ENCODE measurements at places on chromosomes 7 and 10.

DNA sequence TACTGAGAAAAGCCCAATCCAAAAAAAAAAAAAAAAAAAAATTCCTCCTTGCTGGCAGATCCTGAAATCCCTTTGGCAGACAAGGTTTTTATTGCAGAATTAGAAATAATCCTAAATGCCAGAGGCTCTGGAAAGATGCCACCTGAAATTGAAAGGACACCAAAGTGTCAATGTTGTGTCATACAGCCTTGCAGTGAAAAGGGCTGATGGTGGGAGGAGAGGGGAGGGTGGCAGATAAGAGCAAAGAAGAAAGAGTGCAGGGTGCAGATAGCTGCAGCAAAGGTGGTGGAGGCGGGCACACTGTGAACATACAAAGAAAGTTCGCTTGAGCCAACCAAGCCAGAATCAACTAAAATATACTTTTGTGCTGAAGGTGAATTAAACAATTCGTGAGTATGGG, 8.2 kb upstream of the OPTN start:
- no peak for DNase-seq

- DNase-seq = no peak
Measured at GRCh38 chr10:7011994-7012393, 398.8 kb downstream of the SFMBT2 start.

DNA sequence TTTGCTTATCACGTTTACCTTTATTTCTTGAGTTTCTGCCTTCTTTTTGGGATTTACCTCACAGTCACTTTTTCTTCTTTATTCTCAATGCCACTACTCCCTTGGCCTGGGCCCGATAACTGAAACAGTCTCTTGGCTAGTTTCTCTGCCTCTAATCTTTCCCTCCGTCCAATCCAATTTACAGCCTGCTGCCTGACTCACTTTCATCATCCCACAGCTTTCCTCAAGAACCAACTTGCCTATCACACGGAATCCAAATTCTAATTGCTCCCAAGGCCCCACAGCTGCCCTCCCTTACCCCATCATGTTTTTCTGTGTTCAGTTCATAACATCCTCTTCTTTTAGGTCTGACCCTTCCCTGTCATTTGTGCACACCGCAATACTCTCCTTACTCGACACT, 121.4 kb downstream of the HIPK2 start:
- DNase-seq = no peak

DNA sequence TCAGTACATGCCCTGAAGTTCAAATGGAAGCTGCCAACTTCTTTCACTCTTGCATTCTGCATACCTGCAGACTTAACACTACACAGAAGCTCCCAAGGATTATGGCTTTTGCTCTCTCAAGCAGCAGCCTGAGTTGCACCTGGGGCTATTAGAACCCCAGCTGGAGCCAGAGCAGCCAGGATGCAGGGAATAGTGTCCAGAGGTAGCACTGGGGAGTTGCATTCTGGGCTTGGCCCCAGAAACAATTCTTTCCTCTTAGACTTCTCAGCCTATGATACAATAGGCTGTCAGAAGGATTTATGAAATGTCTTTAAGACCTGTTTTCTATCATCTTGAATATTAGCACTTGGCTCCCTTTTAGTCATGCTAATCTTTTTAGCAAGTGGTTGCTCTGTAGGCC, 886.7 kb upstream of the GHITM start:
- DNase-seq = no peak

GRCh38 chr10:130762491-130762890, 549.0 kb downstream of the TCERG1L start:
- no peak for DNase-seq

- peak; percentile 92 for DNase-seq
Measured at GRCh38 chr10:104337985-104338735, at the start of gene ITPRIP. TSS of gene ITPRIP (minus strand) at chr10:104338465. CDS start at chr10:104316051, 22,414 bp downstream.

DNA sequence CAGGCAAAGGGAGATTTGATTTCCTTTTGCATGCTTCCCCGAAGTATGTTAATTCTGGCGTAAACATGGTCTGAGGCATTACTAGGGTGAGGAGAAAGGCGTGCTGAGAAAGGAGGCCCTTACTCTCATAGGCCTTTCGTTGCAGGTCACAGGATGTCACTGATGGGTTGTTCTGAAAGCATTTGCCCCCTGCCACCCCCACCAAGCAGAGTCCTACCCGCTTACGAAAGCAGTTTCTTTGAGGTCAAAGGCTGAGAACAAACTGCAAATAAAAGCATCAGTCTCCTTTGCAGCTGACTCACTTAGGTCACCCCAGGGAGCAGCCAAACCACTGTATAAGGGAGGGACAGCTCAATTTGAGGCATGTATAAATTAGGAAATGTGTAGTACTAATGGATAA, 57.1 kb downstream of the BPGM start:
- no peak for DNase-seq

DNA sequence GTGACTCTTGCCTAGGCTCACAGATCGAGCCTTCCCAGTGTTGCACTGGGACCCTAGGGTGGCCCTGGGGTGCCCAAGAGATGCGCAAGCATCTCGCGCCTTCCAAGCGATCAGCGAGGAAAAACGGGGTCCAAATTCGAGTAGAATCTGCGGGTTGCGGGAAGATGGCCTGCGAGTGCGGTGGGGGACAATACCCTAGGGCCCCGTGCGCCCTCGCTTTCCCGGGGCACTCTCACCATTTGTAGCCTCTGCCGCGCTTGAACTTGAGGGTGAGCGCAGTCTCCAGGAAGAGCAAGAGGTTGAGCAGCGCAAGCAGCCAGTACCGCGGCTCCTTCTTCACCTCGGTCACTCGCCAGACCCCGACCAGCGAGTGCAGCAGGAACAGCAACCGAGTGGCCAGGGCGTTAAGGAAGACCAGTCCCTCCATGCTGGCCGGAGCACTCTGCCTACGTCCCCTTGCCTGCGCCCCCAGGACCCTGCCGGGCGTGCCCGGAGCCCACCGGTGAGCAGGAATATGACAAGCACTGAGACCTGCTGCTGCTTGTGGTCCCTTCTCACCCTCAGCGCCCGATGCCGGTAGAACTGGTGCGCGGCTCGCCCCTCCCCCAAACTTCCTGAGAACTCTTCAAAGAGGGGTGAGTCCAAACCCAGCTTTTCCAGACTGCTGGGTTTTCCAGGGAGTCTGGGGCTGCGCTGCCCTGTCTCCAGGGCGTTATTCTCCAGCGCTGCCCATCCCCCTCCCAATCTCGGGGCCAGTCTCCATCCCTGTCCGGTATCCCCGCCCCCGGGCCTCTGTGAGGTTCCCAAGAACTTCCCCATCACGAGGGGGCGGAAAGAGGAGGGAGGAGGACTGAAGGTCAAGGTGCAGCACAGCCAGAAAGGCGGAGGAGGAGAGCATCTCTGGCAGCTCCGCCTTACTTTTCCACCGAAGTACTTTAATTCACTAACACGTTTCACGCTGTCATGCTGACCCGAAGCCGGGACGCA, at the start of gene TMEM26:
Gene TMEM26 (minus strand): TSS at position 727 of the 987 bp plus-strand sequence. CDS start 300 bp downstream, at position 427.
- no peak for DNase-seq

DNA sequence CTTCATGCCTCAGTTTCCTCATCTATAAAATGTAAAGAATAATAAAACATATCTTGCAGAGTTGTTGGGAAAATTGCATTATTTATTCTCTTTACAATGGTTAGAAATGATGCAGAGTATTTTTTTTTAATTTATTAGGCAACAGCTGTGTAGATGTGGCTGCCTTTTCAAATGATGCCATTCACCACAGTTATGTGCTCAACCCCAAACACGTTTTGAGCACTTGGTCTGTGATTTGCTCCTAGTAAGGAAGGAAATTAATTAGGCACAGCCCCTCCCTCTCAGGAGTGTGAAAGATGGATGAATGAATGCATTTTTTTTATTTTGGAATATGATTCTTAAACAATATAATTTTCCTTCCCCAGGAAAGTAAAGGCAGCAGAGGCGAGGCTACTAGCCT, 575.1 kb downstream of the GALNT17 start:
- DNase-seq = no peak

- DNase-seq = no peak
Measured at GRCh38 chr10:75468612-75469005, 37.2 kb downstream of the LRMDA start.

- DNase-seq = peak; percentile 44
Measured at GRCh38 chr10:14240253-14241189, 90.2 kb downstream of the FRMD4A start.

DNA sequence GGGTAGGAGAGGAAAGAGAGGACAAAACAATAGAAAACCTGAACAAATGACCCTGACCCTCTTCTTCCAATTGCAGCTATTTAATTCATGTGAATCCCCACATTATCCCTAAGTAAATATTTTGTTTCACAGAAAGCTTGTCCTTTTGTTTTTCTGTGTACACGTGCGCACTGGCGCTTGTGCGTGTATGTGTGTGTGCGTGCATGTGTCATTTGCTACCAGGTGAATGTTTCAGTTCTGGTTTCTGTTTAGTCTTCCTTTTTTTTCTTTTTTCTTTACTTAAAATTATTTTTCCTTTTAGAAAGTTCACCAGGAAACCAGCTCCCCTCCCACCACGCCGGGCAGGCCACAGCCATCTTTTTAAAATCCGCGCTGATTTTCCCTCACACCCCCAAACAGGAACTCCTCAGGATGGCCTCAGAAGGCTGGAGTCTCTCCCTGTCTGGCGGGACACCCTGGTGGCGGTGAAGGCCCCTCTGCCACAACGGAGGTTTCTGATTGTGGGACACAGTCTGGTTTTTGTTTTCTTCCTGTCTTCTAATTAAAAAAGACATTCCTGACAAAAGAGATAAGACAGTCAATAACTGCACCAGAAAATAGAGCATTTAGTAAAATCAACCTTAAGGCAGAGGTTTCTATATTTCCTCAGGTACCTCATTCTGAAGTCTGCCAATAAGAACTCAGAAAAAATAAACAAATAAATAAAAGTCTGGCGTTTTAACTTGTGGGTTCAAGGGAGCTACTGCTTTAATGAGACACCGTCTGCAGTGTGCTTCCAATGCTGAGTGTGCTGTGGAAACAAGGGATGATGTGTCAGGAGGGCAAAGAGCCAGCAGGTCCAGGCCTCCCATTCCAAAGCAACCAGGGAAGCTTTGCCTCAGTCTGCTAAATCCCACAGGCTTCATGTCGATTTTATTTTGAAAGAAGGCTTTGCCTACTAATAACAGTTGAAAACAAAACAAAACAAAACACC, 17.4 kb downstream of the IRF5 start:
- no peak for DNase-seq
